ENCODE measurements at places on chromosomes 3 and 15. TPM values are rescaled to one million over a fixed set of nuclear protein-coding genes. Genes with fewer than 3 reads are reported as not detected.

The ECE2 gene
- total RNA-seq, result not detected

The MUSTN1 gene
- 0.43 TPM for total RNA-seq

The NME9 gene
- not detected for total RNA-seq

The GHSR gene
- not detected for total RNA-seq

The GOLGA6D gene
- total RNA-seq, result not detected

The SERINC4 gene
- not detected for total RNA-seq

The CPN2 gene
- not detected for total RNA-seq

The HDC gene
- not detected for total RNA-seq

The PLA1A gene
- total RNA-seq, result 41.4 TPM

The RHOV gene
- total RNA-seq, result 0.82 TPM

The SAMD7 gene
- not detected for total RNA-seq

All from SK-MEL-5 (cell line).